Muscle of back (tissue), 13 donors: ENCODE measurements at places on chromosomes 12 and 14. TPM values are rescaled to one million over a fixed set of nuclear protein-coding genes. Genes with fewer than 3 reads are reported as not detected.

Gene CIROP
- polyA plus RNA-seq = not detected

Gene ANGEL1
- 24.3 TPM for polyA plus RNA-seq

DNA sequence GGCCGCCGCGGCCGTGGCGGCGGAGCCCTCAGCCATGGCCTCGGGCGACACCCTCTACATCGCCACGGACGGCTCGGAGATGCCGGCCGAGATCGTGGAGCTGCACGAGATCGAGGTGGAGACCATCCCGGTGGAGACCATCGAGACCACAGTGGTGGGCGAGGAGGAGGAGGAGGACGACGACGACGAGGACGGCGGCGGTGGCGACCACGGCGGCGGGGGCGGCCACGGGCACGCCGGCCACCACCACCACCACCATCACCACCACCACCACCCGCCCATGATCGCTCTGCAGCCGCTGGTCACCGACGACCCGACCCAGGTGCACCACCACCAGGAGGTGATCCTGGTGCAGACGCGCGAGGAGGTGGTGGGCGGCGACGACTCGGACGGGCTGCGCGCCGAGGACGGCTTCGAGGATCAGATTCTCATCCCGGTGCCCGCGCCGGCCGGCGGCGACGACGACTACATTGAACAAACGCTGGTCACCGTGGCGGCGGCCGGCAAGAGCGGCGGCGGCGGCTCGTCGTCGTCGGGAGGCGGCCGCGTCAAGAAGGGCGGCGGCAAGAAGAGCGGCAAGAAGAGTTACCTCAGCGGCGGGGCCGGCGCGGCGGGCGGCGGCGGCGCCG, 381 bp downstream of the YY1 start:
- DNase-seq = peak; percentile 31

- DNase-seq = no peak
These were observed 20.3 kb downstream of the PPM1H start for GRCh38 chr12:62914443-62915203.

- DNase-seq = no peak
These were observed 367.9 kb downstream of the PAWR start for GRCh38 chr12:79322905-79323304.
